CD4-positive, CD25-positive, alpha-beta regulatory T cell (primary cell): ENCODE measurements at places on chromosomes 3 and 15.

DNA sequence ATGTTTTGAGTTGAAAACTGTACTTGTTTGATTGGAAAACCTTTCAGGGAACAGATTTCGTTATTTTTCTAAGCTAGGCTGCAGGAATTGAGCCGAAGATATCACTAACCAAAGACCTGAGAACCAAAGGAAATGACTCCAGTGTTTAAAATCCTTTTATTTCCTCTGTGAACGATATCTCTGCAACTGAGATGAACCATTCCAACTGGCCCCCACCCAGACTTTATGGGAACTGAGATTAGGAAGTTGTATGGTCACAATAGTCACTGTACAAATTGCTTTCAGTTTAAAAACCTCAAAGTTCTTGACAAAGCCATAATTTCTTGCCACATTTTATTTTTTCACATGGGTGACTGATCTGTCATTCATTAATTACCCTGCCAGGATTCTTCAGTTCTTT, 232.4 kb downstream of the RBMS3 start:
- DNase-seq = no peak

DNA sequence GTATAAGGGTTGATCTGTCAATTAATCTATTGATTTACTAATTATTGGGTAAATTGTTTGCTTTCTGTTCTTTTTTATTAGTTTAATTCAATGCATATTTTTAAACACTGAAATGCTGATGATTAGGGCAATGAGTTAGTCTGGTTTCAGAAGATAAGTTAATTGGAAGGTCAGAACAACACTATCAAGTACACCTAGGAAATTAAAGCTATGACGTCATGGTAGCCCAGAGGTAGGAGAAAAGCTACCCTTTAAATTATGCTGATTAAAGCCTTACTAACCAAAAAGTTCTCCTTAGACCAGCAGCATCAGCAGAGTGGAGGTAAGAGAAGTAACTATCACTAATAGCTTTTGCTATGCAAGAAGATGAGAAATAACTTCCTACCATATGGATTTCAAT, 770.4 kb upstream of the ARPP21 start:
- no peak for DNase-seq

DNA sequence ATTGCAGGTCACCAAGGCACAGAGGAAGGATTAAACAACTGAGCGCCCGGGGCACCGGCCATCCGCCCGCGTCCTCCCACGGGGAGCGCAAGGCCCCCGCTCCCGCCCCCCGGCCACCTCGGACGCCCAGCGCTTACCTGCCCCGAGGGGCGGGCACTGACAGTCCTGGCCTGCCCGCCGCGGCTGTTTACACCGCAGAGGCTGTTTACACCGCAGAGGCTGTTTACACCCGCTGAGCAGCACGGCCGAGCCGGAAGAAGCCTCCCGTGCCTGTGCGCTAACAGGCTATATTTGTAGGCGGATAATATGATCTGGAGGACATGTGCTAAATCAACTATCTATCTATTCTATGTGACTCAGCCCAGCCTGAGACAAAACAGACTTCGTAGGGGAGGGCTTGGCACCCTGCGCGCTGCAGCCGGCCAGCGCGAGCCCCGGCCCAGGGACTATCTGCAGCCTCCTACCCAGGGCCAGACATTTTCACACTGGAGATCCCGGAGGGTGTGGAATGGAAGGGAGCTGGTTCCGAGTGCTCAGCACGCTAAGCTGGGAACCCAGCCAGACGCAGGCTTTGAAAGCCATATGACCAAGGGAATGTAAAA, at the start of gene LRRC2:
Gene LRRC2, minus strand, starts transcription at position 263 of the 602 bp plus-strand sequence. CDS start 14,711 bp downstream, outside the sequence.
- peak; percentile 36 for DNase-seq

GRCh38 chr3:8800016-8800415, 30.6 kb upstream of the OXTR start:
- DNase-seq = no peak

- DNase-seq = peak; percentile 77
Observed at GRCh38 chr3:48656061-48656840, 6.4 kb downstream of the CELSR3 start.

DNA sequence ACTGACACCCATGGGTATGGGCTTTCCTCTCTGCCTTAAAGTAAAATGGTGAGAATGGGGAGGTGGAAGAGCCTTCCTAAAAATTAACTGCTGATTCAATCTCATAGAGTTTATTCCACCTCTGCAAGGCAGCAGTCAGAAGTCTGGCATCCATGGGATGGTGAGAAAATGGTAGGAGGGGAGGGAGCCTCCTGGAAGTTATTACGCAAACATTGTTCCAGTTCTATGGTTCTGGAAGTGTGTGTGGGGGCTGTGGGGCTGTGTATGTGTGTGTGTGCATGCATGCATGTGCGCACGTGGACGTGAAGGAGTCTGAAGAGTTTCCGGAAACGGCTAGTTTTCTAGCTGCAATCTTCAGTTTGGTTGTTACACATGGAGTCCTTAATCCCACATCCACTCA, 177.6 kb downstream of the KCNAB1 start:
- DNase-seq = no peak

DNA sequence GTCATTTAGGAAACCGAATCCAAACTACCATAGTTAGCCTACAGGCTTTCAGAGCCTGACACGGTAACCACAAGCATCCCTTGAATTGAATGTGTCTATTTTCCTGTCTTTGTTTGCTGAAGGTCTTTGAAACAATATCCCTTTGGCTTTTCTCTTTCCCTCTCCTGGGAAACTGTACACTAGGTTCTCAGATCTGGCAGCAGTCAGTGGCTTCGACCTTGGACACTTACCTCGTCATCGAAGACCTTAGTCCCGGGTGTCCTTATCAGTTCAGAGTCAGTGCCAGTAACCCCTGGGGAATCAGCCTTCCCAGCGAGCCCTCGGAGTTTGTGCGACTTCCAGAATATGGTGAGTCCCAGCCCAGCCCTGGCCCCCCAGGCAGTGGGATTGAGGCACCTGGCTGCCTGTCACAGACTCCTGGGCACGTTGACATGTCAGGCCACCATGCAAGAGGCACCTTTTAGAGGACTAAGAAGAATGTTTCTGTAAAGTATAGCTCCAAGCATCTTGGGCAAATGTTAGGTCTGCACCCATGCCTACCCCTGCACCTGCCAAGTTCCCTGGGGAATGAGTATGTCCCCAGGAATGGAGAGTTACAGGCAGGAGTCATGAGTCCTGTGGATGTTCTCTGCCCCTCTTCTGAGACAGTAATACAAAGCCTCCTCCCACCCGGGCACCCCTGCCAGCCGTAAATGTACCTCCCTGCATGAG, 30.4 kb upstream of the UMPS start:
- no peak for DNase-seq

- no peak for DNase-seq
Observed at GRCh38 chr3:29335943-29336342, 55.1 kb downstream of the RBMS3 start.

GRCh38 chr3:17605032-17605431, 137.4 kb downstream of the TBC1D5 start:
- DNase-seq = no peak

DNA sequence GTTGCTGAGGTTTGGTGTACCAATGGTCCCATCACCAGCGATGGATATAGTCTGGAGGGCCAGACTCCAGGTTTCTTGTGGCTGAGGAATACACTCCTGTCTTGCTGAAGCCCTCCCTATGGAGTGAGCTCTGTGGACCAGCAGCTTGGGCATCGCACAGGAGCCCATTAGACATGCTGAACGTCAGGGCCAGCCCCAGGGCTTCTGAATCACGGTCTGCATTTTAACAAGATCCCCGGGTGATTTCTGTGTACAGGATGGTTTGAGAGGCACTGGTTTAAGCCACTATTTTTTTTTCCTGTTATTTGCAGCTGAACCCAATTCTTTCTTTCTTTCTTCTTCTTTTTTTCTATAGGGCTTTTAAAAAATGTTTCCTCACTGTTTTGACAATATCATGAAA, 69.5 kb upstream of the XCR1 start:
- DNase-seq = no peak

- no peak for DNase-seq
Observed at GRCh38 chr3:111846039-111846438, 13.0 kb upstream of the PHLDB2 start.

- no peak for DNase-seq
Observed at GRCh38 chr3:161156936-161157335, 51.8 kb upstream of the B3GALNT1 start.

- no peak for DNase-seq
Observed at GRCh38 chr3:100260081-100260684, 609 bp upstream of the TBC1D23 start.

- peak; percentile 19 for DNase-seq
Observed at GRCh38 chr3:129313665-129314385, 35.2 kb downstream of the HMCES start.

DNA sequence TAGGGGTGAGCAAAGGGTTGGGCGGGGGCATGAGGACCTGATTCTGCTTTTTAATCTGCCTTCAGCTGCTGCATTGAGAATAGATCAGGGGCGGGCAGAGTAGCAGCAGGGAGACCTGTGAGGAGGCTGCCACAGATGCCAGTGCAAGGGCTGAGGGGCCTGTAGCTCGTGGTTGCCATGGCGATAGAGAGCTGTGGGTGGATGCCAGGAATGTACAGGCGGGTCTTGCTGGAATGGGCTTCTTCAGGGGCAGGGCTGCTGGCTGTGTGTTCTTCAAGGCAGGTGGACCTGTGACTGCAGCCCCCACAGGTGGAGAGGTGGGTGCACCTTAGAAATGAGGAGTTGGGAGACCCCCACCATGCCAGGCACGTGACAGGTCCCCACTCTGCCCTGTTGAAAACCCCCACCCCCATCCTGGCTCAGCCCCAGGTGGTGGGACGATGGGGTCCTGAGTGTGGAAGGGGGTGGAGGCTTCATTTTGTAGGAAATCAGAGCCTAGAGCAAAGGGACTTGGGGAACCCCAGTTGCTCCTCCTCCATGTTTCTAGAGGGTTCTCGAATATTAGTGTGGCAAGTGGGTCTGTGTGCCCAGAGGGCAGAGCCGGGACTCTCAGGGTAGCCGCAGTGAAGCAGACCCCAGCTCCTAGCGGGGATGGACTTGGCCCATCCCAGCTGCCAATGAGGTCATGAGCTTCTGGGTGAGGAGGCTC, 38.3 kb downstream of the SLC6A6 start:
- no peak for DNase-seq

DNA sequence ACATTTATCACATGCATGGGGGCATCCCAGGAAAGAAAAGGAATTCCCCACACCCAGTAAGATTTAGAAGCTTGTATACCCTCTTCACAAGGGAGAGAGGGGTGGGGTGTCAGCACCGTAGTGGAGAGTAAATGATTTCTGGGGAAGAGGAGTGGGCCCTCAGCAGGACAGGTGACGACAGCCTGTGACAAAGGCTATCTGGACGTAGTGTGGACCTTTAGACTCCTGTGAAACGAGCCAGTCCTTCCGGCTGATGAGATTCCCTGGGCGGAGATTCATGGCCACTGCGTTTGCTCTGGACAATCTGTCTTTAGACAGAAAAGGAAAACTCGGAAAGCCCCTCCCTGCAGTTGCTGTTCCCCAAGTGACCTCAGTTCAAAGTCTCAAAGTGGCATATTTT, 1.7 kb upstream of the FAM3D start:
- DNase-seq = no peak

GRCh38 chr15:42094512-42094963, at the start of gene PLA2G4D:
TSS of gene PLA2G4D (minus strand) at chr15:42094562. CDS start at chr15:42094459, 103 bp downstream.
- DNase-seq = no peak

DNA sequence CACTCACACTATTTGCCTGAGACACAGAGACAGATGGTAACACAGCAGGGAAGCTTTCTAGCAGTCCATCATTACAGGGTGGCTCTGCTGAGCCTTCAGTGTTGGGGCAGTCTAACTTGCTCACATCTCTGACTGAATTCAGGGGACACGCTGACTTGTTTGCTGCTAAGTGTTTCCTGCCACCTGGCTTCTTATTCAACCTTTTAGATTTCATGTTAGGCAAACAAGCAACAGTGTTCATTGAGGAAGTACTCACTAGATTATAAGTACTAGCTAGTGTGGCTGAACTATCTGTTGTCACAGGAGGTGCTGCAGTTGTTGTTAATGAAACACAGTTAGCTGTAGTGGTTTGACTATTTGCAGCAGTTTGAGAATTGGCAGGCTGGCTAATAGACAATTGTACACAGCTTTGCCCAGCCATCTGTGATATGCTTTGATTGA, 37.3 kb downstream of the USF3 start:
- no peak for DNase-seq

DNA sequence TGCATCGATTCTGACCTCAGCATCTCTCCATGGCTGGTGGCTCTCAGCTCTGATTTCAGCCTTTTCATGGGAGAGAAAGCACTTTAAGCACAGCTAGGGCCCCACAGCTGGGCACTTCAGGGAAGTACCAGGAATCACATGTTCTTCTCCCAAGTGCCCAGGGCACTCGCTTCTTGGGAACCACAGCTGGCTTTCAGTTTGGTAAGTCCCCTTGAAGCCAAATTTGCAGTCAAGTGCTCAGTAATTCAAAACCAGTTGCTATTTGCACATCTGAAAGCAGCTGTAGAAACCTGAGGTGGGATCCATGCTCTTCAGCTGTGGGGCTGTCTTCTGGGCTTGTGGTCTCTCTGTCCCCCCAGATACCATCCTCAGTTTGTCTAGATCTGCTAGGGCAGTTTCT, 12.8 kb downstream of the GABRA5 start:
- no peak for DNase-seq

DNA sequence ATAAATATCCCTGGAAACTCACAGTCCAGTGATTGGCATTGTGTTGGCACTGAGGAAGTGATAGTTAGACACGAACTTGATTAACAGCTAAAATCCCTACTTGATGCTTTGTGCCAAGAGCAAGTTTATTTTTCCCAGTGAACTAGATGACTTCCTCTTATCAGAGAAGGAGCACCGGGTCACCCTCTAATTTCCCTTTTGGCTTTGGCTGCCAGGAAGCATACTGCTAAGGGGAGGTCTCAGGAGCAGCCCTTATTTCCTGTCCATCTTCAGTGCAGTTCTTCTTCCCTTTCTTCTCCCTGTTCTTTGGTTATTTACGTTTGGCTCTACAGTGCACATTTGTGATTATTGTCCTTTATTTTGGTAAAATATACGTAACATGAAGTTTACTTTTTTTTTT, 13.0 kb downstream of the FBLN2 start:
- no peak for DNase-seq

- no peak for DNase-seq
Observed at GRCh38 chr3:171847133-171847532, 4.0 kb downstream of the TMEM212 start.

GRCh38 chr3:83956431-83956830, 1002.4 kb upstream of the CADM2 start:
- no peak for DNase-seq

DNA sequence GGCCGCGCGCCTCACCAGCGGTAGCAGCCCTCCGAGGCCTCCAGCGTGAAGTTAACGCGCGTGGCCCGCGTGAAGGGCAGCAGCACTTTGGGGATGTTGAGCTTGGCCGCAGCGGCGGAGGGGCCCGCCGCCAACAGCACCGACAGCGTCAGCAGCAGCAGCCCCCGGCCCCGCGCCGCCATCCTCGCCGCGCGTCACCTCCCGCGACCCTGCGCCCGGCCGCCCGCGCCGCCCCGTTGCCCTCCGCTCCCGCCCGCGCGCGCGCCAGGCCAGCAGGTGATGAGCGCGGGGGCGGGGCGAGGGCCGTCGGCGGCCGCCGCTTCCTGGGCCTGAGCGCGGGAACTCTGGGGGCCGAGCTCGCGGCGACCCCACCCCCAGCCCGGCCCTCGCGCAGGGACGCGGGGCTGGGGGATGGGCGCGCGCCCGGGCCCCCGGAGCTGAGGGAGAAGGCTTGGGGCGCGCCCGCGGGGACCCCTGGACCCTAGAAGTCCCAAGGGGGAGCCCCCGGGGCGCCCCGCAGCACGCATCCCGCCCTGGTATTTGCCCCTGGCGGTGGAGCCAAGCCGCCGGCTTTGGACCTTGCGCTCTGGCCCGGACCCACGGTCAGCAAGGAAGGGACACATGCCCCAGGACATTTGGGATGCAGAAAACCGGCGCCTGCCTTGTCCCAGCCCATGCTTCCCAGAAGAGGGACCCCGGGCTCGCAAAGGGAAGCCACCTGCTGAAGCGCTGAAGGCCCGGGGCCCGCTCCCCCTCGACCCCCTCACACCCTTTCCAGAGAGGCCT, at the start of gene NUP210:
Gene NUP210, minus strand, starts transcription at position 278 of the 786 bp plus-strand sequence. Its CDS starts 96 bp downstream, at position 182.
- DNase-seq = peak; percentile 47
